ENCODE measurements at places on chromosomes 7 and 10.

DNA sequence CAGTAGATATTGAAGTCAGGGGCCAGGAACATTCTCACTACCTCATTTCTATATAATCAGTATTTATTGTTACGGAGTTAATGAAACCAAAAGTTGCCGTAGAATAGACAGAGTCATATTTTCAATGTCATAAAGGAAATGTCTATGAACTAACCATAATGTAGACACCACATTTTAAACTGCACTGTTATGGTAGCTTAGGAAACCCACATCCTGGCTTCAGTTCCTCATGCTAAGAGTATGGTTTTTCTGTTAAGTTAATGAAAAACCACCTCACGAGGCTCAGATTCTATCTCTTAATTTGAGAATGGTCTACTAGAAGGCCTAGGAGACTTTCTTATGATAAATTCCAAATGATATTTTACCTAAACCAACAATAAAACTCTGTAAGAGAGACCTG is 166.5 kb downstream of the TMEM26 start:
- no peak for DNase-seq

GRCh38 chr7:134932707-134933370 is 53.5 kb upstream of the AGBL3 start:
- DNase-seq: no peak

DNA sequence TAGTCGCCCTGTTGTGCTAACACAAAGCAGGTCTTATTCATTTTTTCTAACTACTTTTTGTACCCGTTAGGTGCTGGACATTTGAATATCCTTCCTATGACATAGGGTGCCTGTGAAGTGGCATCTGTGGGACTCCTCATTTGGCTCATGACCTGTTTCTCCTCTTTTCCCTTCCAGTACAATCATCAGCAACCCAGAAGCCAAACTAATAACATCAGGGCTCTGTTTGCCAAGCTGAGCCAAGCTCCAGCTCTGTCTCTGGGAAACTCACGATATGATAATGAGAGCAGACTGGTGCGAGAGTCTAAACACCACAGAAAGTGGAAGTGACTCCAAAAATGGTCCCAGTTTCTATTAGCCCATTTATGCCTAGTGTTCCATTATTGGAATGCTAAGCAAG is 92.0 kb downstream of the SVIL start:
- no peak for DNase-seq

GRCh38 chr10:550665-551372 is 138.6 kb downstream of the DIP2C start:
- no peak for DNase-seq

DNA sequence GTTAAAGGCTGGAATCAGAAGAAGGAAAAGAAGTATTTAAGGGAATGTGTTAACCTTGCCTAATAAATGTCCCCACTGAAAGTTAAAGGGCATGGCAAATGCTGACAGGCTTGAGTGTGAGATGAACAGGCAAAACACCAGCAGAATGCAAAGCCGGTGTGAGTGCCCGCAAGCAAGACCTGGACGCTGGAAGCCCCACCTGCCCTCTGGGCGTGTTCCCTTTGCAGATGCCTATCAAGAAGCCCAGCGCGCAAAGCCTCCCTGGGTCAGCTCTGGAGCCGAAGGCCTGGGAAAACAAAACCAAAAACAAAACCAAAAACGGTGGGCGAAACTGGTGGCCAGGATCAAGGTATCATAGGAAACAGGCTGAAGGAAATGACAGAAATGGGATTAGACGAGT is 200.3 kb downstream of the SFMBT2 start:
- no peak for DNase-seq

DNA sequence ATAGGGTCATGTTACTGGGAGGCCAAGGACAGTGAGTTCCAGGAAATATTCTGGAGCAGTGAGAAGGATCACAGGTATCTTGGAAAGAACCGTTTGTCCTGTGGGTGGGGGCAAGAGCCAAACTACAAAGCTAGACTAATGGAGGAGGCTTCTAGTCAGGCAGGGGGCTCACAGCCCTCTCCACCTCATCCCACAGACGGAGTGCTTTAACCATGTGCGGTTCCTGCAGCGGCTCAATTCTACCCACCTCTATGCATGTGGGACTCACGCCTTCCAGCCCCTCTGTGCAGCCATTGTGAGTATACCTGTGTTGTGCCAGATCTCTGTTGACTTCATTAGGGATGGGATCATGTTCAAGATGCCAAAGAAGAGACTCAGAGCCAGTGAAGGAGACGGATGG is 8.1 kb downstream of the SEMA4G start:
- no peak for DNase-seq

DNA sequence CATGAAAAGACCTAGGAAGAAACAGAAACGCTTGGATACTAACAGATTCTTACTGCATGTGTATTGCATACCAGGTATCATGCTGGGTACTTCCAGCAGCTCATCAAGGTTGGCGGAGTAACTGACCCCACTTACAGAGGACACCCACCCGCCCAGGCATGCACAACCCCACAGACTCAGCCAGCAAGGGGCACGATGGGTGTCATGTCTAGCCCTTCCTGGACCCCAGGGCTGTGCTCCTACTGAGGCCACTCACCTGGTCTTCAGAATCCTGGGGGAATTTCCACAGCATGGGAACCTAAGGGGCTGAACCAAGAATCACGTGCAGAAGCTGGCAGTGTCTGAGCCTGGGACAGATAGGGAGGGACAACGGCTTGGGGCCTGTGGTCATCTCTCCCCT is 134.1 kb upstream of the ZNF32 start:
- no peak for DNase-seq

GRCh38 chr10:80487791-80488538 is 33.9 kb downstream of the TSPAN14 start:
- DNase-seq: no peak

GRCh38 chr10:62244088-62244487 is 24.6 kb downstream of the RTKN2 start:
- DNase-seq: no peak

DNA sequence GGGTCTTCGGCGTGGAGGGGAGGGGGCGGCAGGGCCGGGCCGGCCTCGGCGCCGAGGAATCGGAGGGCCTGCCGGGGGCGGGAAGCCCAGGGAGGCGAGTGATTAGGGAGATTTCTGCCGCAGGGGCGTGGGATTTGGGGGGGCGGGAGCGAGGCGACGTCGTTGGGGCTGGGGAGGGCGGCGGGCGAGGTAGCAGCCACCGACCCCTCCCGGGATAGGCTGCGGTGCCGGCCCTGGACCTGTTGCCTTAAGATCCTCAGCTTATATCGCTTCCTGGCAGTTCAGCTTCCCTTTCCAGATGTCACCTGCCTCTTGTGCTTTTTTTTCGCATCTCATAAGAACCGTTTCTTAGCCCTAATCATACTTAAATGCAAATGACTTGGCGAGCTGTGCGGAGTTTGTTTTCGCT is 655 bp downstream of the LMTK2 start:
- no peak for DNase-seq

- DNase-seq: no peak
These were observed 598.3 kb downstream of the INHBA start for GRCh38 chr7:41104631-41105030.

GRCh38 chr10:88830643-88831268 is 20.9 kb downstream of the ANKRD22 start:
- DNase-seq: no peak

GRCh38 chr10:130969700-130970099 is 341.8 kb downstream of the TCERG1L start:
- DNase-seq: no peak

DNA sequence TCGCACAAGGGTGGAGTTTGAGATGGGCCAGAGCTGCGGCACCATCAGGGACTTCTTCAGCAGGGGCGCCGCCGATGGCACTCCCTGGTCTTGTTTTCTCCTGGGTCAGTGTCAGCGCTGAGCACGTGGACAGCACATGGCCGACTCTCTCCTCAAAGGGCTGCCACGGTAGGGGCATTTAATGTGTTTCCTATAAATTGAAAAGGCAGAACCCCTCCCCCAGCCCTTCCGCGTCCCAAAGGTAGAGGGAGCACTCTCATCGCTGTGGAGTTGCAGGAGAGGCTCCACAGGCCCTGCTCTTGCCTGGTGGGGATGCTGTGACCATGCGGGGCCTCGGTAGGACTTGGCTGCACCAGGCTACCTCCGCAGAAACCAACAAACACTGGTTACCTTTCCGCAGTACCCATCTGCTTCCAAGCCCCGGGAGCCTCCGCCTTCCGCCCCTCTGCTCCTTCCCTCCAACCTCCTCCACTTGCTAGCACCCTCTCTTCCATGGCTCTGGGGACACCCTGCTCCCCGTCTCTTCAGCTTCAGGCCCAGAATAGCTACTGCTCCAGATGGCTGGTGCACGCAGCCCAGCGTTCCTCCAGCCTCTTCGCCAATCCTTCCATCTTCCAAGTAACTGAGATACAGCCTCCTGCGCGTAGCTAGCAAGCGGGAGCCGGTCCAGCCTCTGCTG is 166.3 kb upstream of the ADCY1 start:
- DNase-seq: peak; percentile 22

DNA sequence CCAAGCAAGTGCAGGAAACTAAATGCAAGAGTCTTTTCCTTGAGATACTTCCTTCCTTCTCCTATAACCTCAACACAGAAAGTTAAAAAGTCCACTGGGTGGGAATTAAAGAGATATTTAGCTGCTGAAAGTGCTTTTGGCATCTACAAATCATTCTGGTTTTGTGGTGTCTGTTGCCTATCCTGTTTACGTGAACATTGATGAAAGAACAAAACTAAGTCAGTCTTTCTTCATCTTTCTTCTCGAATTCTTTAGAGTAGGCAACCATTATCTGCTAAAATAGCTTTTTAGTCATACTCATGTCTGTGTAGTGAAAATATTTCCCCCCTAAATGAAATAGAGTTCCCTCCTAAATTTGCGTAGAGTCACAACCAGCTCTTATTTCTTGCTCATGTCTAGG is 838.6 kb downstream of the GATA3 start:
- DNase-seq: no peak

- no peak for DNase-seq
These were observed 33.9 kb downstream of the PPIF start for GRCh38 chr10:79380946-79381721.

GRCh38 chr7:68511281-68511680 is 1087.0 kb upstream of the AUTS2 start:
- peak; percentile 8 for DNase-seq

- no peak for DNase-seq
These were observed 105.5 kb upstream of the MKLN1 start for GRCh38 chr7:131222171-131222570.

GRCh38 chr7:103797647-103798307 is 191.7 kb downstream of the RELN start:
- no peak for DNase-seq

- DNase-seq: no peak
These were observed 51.4 kb downstream of the FAM241B start for GRCh38 chr10:69681436-69681835.

DNA sequence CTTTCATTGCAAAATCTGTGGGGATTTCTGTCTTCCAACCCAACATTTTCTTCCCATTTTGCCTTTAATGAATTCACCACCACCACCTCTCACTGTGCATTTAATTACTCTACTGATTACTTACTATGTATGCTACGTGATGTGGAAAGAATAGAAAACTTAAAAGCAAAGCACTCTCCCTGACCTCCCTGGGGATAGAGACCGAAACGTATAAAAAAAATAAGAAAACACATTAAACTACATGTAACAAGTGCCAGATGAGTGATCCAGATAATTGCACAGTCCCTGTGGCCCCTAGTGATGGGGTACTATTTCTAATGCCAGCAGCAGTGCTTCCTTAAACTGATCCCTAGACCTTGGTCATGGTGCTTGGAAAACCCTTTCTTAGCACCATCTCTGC is 478.4 kb downstream of the NRG3 start:
- no peak for DNase-seq

DNA sequence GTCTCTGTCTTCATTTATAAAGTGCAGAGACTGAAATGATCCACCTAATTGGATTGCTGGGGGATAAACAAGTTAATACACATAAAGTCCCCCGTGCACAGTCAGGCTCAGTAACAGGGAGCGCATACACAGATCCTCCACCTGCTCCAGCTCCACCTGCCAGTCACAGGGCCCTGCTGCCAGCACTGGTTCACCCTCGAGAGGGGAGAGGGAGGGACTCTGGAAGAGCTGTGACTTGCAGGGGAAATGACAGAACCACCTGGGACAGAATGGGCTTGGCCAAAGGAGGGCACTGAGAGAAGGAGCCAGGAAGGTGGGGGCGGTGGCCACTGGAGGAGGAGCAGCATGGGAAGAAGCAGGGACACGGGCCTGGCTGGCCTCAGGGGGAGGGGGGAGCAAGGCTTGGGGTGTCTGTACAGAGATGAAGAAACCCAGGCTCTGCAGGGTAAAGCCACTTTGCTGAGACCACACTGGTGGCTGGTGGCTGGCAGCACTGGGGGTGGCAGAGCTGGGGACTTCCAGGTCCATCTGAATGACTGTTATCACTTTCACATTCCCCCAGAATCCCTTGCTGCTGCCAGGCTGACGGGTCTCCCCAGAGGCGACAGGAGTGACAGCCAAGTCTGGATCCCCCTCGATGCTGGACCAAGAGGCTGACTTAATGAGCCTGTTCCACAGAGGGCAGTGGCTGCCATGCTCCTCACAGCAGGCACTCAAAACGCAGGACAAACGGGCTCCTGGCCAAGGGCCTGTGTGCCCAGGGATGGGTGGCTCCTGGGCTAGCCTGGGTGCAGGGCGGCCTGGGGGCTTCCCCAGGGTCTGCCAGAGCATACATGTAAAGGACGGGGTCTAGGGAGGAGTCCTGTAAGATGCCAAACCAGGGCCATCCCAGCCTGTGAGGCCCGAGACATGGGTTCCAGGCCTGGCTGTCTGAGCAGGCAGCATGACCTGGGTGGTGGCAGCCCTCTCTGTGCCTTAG is 151.1 kb downstream of the SH3PXD2A start:
- no peak for DNase-seq

DNA sequence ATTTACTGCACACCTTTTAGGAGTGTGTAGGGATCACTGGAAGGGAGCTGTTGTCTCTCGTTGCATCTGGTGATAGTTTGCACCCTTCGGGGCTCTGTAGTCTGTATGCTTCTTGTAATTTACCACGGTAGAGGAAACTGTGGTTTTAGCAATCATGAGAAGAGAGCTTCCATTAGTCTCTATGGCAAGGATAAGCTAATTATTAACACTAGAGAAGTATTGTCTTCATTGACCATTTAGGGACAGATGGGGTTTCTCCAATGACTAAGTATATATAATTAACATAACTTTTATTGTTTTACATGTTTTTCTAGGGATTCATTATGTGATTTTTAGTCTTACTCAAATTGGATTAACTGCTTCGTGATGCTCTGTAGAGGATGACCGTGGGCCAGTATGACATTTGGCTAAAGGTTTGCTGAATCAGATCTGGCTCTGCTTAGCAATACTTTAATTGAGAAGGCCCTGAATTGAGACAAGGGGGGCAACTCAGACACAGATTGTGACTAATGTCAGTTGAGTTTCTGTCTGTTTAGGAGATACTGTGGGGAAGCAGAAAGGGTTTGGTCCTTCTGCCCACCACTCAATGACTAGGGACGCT is 8.7 kb downstream of the SLC18A2 start:
- DNase-seq: no peak

DNA sequence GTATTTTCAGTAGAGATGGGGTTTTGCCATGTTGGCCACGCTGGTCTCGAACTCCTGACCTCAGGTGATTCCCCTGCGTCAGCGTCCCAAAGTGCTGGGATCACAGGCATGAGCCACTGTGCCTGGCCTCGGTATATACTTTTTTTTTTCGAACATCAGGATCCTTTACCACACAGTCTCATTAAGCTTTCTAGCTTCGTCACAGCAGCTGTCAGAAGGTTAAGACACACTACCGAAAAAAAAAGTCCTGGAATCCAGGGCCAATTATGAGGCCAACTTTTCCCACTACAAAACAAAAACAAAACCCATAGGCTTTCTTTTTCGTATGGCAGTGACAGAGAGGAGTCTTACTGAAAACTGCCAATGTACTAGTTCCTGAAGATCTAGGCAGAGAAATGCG is 30.7 kb downstream of the ZC3HC1 start:
- no peak for DNase-seq

GRCh38 chr7:150900675-150901074 is 48.4 kb downstream of the AOC1 start:
- no peak for DNase-seq

Data from anterior cingulate cortex (tissue), 58 donors.